NCI-H1417 treated with DMSO at 0.1 percent for 48 hours (cell line): ENCODE measurements at places on chromosomes 1 and 21.

DNA sequence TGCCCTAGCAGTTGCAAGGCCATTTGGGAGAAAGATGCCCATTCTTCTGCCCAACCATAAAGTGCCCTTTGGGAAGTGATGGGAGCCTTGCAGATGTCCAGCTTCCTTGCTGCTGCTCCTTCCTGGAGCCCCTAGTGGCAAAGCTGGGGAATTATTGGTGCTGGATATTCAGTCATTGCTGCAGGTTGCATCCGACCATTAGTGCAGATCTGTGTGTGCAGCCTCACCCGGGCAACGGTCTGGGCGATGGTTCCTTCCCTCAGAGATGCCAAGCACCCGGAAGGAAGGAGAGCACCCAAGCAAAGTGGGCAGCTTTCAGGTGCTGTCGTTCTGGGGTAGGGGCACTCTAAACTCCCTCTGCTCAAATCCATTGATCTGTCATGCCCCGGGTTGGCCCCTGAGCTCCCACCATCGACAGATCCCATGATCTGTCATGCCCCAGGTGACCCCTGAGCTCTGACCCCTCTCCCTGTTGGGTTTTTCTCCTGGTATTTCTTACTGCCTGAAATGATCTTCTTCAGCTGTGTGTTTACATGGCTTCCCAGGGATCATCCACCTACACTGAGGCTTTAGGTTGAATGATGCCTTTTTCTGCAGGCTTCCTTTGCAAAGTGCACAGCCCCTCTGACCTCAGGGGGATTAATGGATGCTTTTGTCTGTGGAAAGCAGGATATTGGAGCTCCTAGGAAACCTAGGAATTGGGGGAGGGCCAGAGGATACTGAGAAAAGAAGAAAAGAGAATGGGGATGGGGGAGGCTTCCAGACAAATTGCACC is 467.5 kb downstream of the PTPRU start:
- DNase-seq = no peak

GRCh38 chr1:36408479-36408878 is 10.8 kb upstream of the LSM10 start:
- DNase-seq = no peak

- no peak for DNase-seq
Measured at GRCh38 chr1:87600854-87601253, 272.2 kb downstream of the LMO4 start.

GRCh38 chr1:47434051-47434842 is 3.6 kb upstream of the FOXD2 start:
- DNase-seq = no peak

- DNase-seq = no peak
Measured at GRCh38 chr1:76038287-76039004, 36.1 kb upstream of the ST6GALNAC3 start.

- DNase-seq = no peak
Measured at GRCh38 chr21:34004013-34004938, 69.1 kb upstream of the MRPS6 start.

DNA sequence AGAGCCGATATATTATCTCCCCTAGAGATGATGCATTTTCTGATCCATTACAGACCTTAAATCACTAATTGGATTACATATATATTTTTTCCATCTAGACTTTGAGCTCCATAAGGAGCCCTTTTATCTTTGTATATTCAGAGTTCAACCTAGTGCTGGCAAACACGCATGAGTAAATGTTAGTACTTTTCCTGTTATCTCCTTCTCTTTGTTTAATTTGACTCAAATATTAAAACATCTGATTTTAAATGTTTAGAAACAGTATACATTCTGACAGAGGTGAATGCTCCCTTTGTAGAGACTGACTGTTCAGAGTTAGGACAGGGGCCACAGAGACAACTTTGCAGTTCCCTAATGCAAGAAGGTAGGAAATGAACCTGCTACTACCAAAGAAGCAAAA is 37.1 kb downstream of the EIF2B3 start:
- DNase-seq = no peak

DNA sequence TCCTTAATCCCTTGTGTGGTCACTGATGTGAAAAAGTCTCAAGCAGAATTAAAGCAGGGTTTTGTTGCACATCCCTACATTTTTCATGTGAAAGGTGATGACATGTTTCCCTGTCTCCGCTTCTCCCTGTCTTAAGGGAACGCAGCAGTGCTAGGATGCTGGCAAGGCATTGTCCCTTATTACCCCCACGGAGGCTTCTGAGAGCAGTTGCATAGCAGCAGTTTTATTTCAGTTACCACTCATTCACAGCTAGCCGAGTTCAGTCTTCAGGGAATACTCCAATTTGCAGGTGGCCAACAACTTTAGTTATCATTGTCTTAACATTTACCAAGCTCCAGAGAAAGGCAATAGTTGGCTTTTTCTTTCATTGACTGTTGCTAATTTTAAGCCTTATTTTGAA is 89.1 kb downstream of the CLEC20A start:
- DNase-seq = no peak

DNA sequence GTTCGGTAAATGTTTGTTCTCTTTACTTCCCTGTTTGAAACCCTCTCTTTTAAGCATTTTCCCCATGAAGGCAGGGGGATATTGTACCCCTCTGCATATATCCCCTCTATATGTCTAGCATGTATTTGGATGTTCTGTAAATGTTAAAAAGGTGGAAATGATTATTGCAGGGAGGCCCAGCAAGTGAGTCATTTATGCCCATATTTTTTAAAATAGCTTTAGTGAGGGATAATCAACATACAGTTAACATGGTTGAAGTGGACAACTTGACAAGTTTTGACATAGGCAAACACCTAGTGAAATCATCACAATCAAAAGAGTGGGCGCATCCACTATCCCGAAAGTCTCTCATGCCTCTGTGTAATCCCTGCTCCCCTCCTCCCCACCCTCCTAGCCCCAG is 20.8 kb upstream of the RGS16 start:
- no peak for DNase-seq

DNA sequence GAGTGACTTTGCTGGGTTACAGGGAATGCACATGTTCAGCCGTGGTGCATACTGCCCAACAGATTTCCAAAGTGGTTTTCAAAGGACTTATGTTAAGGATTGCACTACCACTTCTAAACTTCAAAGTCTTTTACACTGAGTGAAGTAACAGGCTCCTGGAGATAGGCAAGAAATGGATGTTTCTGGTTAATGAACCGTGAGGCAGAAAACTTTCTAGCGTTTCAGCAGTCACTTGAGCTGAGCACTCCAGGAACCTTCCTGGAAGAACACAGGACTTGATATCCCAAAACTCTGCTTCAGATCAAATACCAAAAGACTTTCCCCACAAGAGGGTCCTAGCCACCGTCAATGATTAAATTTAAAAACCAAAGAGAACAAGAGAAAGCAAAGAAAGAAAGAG is 74.3 kb upstream of the ATP1A1 start:
- DNase-seq = no peak

DNA sequence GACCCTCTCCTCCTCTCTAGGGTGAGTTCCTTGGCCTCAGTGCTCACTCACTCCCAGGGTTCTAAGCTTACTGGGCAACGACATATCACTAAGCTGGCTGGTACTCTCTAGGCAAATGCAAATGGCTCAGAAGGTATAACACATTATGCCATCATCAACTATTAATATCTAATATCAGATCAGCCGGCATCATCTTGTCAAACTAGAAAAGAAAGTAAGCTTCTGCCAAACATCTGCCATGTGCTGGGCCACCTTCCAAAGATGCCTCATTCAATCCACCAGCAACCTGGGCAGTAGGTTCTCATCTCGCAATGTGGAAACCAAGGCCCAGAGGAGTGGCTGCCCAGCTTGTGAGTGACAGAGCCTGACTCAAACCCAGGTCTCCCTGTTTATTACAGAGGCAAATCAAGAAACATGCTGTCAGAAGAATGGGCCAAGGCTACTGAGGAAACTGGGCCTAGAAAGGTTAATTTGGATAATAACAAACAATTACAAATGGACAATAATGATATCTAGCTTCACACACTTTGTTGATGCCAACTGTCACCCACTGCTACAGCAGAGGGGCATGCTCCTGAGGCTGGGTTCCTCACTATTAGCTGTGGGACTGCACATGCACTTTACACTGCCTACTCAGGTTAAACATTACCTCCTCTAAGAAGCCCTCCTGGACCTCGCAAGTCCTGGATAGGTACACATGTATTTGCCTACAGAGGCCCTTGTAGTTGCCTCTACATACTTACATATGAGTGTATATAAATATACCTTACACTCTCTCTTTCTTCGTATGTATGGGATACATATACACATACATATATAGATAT is 183.3 kb upstream of the JUN start:
- no peak for DNase-seq

DNA sequence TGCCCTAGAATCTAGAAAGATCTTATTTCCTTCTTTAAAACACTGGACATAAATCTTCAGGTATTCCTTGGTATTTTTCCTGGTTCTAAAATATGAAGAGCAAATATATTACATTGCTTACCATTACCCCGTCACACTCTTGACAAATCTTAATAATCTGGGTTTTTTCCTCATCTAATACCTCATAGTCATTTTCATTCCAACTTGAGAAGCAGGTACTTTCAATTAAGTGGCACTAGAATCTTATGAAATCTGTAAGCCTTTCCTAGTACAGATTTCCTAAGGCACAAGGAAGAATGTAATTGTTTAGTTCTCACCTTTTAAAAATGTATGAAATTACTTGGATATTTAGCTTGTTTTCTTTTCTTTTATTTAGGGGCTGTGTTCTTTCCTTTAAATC is 481.5 kb upstream of the ZRANB2 start:
- DNase-seq = no peak

GRCh38 chr1:16151196-16151994 is 4.5 kb downstream of the EPHA2 start:
- DNase-seq = no peak
